ENCODE measurements at places on chromosomes 7 and 10.

DNA sequence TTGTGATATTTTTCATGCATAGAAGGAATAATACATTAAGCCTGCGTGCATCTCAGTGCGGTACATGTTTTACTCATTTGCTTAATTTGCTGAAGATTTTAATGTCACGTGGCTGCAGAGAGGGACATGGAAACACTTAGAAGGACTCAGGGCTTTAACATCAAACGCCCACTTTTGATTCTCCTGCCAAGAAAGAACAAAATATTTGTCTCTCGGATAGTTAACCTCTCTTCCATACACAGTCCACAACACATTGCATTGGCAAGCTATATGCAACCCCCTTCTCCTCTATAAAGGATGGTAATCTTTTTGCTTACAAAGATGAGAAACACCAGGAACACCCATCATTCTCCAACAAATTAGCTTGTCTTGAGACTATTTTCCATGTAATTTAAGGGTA is 148.0 kb upstream of the NRP1 start:
- DNase-seq: no peak

- DNase-seq: no peak
Observed at GRCh38 chr10:61961278-61961677, 59.8 kb downstream of the ARID5B start.

DNA sequence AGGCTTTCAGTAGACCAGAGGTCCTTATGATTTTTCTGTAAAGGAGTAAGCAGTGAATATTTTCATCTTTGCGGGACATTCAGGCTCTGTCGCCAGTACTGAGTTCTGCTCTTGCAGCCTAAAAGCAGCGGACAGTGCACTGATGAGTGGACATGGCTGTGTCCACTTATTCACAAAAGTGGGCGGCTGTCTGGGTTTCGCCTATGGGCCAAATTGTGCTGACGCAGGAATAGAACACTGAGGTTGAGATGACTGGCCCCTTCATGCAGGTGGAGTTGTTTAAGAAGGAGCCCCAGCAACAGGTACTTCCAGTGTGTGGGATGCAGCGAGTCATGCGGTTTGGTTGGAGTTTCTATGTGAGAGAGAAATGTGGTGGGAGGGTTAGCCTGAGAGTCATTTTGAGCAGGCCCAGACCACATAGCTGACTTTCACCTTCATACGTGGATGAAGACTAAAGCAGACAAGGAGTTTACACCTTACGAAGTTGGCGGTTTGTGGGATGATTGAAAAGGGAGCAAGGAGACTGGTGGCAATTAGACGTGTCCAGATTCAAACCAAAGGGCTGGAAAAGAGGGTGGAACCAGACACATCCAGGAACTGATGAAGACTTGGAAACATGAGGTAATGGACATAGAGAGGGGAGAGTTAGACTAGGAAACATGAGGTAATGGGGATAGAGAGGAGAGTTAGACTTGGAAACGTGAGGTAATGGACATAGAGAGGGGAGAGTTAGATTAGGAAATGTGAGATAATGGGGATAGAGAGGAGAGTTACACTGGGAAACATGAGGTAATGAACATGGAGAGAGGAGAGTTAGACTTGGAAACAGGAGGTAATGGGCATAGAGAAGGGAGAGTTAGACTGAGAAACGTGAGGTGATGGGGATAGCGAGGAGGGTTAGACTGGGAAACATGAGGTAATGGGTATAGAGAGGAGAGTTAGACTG is 38.2 kb downstream of the WDR37 start:
- no peak for DNase-seq

GRCh38 chr10:34606890-34607289 is 208.2 kb downstream of the PARD3 start:
- no peak for DNase-seq

DNA sequence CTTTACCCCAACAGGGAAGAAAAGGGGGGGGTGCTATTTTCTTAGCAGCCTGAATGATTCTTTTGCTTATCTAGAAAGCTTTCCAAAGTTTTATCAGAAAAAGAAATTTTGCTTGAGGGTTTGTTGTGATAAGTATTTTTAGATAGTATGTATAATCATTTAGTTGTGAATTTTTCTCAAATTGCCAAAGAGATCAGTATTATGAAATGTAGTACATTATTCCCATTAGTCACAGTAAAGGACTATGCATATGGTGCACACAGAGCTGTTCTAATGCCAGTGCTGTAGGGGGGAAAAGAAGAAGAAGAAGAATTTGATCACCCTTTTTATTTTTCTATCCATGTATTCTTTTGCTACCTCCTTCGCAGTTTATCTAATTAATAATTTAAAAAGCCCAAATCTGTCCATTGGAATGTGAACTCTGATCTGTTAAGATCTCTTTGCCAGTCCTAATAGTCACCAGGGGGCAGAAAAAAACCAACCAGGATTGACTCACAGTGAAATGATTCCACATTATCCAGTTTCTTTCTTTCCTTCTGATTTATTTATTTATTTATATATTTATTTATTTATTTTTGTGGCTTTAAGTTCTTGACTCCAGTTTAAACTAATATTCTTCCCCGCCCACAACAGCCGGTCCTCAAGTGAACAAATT is 4.7 kb downstream of the RBM20 start:
- DNase-seq: peak; percentile 57

DNA sequence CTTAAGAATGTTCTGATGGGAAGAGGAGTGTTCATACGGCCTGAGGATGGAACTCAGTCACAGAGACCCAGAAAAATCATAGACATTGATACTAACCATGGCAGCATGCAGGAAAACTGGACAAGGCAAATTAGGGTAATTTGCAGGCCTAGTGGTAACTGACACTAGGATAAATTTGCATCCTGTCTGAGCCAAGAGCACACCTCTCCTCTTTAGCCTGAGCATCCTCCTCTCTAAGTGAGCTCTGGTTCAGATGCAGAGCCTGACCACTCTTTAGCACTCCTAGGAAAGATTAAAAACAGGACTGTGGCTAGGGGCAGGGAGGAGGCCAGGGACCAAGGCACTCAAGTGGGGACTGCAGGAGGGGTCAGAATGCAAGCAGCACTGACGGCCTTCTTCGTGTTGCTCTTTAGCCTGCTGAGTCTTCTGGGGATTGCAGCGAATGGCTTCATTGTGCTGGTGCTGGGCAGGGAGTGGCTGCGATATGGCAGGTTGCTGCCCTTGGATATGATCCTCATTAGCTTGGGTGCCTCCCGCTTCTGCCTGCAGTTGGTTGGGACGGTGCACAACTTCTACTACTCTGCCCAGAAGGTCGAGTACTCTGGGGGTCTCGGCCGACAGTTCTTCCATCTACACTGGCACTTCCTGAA is at the start of gene TAS2R41:
Gene TAS2R41, plus strand, starts transcription at position 373 of the 650 bp plus-strand sequence. Its CDS starts 0 bp downstream, at position 373.
- DNase-seq: no peak

DNA sequence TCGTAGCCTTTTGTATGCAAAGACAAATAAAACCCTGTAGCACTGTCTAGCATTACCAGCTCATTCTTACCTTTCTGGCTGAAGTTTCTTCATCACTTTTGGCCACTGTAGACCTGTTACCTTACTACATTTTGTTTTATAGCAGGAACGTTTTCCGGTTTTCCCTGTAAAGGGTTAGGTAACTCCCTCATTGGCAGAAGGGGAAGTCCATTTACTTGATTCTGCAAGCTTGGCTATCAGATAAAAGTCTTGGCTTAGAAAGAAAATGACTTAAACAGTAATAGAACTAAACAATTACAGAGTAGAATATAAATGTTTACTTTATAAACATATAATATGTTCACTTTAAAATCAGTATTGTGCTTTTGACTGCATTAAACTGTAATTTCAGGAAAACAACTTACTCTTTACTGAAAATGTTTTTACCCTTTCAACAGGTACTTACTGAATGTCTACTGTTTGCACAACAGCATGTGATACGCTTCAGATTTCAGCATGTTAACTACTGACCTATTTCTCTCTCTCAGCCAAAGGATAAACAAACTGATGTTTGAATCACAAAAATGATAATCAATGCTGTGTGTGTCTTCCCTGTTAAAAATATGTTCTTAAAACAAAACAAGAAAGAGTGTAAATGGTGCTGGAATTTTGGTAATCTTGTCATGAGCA is 67.1 kb downstream of the OTUD1 start:
- no peak for DNase-seq

- no peak for DNase-seq
Observed at GRCh38 chr10:8874268-8874667, 819.8 kb downstream of the GATA3 start.

- DNase-seq: peak; percentile 57
Observed at GRCh38 chr10:119595676-119596515, 868 bp downstream of the TIAL1 start.

- peak; percentile 65 for DNase-seq
Observed at GRCh38 chr7:38107486-38107893, 70.6 kb upstream of the STARD3NL start.

DNA sequence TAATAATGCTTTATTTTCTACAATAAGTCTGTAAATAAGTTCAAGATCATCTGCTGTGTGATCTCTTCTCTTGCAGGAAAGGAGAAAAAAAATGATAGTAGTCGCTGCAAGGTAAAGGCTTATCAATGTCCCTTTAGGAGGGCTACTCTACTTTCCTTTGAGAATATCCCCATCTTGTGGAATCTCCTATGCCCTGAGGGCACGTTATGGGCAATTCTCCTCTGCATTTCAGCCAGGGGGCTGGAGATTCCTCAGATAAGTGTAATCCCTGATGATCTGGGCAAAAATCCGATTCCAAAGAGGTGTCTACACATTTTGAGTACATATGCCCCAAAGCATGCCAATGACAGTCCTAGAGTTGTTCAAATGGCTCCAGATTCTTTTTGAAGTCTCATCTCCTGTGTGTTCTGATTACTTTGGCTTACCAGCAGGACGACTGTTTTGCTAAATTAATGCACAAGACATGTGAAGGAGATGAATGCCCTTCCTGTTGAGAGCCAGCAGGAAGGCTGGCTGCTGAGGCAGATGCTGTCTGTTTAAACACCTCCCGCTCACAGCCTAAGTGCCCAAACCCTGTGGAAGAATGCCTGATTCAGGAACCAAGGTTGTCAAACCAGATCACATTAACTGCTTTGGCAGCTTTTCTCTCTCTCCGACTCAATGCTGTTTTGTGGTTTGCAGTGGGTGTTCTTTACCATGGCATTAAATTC is 171.2 kb upstream of the COL1A2 start:
- DNase-seq: peak; percentile 83

GRCh38 chr7:45219130-45219529 is 61.5 kb downstream of the RAMP3 start:
- DNase-seq: no peak

DNA sequence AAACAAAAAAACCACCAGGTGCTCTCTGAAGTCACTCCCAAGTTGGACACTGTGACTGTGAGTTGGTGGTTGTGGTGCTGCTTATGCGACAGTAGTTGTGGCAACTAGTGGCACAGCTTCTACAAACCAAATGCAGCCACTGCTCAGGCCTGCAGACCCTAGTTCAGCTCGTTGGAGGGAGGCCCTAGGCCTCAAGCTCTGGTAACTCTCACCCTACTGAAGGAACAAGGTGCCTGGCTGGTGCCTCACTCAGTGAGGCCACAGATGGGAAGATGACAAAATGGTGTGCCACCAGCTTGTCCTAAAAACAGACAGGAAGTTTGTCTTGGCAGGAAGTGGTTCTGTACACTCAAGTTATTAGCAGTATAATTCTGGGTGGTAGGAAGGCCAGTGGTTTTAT is 45.3 kb upstream of the RAPGEF5 start:
- no peak for DNase-seq

- peak; percentile 24 for DNase-seq
Observed at GRCh38 chr10:101495324-101495925, 92.6 kb downstream of the POLL start.

DNA sequence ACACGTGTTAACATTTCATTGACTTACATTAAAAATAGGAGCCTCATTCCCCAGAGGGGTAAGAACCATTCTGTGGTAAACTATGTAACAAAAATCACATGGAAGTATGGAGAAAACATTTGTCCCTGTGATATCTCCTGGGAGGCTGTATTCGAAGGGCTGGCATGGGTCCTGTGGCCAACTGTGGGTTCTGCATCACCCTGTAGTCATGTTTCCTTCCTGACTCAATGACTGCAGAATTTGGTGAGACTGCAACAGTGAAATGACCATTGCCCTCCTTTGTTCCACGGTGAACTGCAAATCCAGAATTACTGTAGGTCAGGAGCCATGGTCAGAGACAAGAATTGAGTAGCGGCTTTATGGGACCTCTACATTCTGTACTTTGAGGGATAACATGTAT is 3.6 kb upstream of the ZEB1 start:
- DNase-seq: peak; percentile 95

GRCh38 chr7:81924494-81924893 is 154.6 kb upstream of the HGF start:
- no peak for DNase-seq

- DNase-seq: peak; percentile 85
Observed at GRCh38 chr7:140035400-140036223, 27.1 kb downstream of the PARP12 start.

DNA sequence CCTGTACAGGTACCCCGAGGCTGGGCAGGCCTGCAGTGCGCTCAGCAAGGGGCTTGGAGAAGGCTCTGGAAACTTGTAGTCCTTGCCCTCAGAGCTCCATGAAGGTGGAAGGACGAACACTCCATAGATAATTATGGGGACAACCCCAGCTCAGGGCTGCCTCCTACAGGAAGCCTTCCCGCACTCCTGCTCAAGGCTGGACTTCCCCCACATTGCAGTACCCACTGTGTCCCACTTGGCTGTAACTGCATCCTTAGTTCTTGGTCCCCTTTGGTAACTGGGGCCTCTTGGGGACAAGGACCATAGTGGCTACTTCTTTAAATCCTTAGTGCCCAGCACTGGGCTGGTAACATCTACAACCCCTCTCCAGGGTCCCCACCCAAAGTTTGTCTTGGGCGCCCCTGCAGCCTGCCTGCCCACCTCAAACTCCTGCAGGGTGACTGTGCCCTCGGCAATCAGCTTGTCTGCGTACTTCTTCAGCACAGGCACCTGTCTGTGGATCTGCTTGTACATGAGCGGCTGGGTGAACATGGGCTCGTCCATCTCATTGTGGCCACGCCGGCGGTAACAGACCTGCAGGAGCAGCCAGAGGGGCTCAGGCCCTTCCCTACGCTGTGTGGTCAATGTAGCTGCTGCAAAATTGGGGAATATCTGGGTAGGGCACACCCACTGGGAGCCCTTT is 17.1 kb downstream of the OGDHL start:
- DNase-seq: peak; percentile 8

GRCh38 chr10:60903096-60903495 is 40.9 kb downstream of the RHOBTB1 start:
- no peak for DNase-seq

GRCh38 chr10:111098679-111099437 is 22.0 kb downstream of the ADRA2A start:
- DNase-seq: peak; percentile 33

- DNase-seq: peak; percentile 12
Observed at GRCh38 chr10:15439341-15439842, 68.3 kb upstream of the FAM171A1 start.

DNA sequence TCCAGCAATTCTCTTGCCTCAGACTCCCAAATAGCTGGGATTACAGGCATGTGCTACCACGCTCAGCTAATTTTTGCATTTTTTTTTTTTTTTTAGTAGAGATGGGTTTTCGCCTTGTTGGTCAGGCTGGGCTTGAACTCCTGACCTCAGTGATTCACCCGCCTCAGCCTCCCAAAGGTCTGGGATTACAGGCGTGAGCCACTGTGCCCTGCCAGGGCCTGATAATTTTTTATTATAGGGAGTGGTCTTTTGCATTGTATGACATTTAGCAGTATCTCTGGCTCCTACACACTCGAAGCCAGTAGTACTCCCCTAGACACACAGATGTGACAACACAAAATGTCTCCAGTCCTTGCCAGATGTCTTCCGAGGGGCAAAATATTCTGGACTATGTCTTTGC is 124.0 kb downstream of the DKK1 start:
- peak; percentile 23 for DNase-seq

GRCh38 chr10:72818076-72818475 is 75.5 kb upstream of the OIT3 start:
- DNase-seq: no peak

- no peak for DNase-seq
Observed at GRCh38 chr10:1401071-1401965, 336.0 kb downstream of the ADARB2 start.

All from ELR (cell line).